ENCODE measurements at places on chromosomes 2 and 18.

DNA sequence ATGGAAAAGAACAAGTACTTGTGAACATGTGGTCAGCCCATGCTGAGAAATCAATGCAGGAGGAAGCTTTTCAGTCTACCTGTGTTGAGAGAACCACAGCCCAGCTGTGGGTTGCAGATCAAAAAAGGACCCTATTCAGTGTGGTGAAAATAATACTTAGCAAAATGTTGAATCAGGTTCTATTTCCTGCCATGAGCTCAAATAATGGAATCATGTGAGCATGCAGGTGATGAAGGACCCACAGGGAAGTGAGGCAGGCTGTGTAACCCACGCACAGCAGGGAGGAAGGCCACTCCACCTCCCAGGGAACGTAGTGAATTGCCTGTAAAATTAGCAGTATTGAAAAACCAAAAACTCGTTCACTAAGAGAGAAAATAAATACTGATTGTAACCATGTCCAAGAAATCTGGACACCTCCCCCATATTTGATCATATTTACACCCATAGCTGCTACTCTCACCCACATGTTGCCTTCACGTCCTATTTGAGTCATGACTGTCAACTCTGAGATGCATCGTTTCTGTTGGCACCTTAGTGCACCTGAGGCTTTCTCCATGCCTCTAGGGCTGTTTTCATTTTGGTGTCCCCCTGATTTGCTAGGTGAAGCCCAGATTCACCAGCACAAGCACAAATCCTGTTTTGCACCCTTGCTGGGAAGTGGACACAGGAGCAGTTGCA lies 20.5 kb upstream of the BCL2L11 start:
- DNase-seq: no peak

GRCh38 chr2:108893277-108893676 lies 95.7 kb downstream of the EDAR start:
- no peak for DNase-seq

GRCh38 chr2:55013936-55014335 lies 36.3 kb downstream of the RTN4 start:
- no peak for DNase-seq

- DNase-seq: no peak
Observed at GRCh38 chr18:63980027-63980426, 10.1 kb downstream of the SERPINB8 start.

GRCh38 chr2:104716061-104716460 lies 137.9 kb upstream of the POU3F3 start:
- no peak for DNase-seq

- DNase-seq: no peak
Observed at GRCh38 chr2:113070606-113070975, 2.8 kb downstream of the IL1F10 start.

- DNase-seq: no peak
Observed at GRCh38 chr2:33589444-33589843, 9.7 kb downstream of the FAM98A start.

- DNase-seq: no peak
Observed at GRCh38 chr2:182133195-182133891, 147.7 kb downstream of the PPP1R1C start.

GRCh38 chr2:231710799-231711676 lies 2.7 kb downstream of the PTMA start:
- no peak for DNase-seq

- DNase-seq: peak; percentile 26
Observed at GRCh38 chr2:6077585-6077984, 385.4 kb downstream of the SOX11 start.

DNA sequence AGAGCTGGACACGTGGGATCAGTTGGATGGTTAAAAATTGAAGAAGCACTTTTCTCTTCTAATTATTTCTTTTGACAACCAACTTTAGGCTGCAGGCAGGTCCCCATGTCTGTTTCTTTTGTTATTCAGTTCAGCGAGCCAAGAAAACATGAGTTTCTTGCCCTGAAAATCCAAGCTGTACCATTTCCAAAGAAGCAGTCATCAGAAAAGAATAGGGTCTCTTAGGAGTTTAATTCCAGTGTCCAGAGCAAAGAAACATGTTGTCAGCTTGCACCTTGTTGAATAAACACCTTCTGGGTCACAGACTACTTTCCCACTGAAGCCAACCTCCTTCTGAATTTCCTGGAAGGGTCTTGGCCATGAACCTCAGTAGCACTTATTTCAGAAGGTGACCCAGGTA lies 170.5 kb upstream of the COPS8 start:
- DNase-seq: no peak

DNA sequence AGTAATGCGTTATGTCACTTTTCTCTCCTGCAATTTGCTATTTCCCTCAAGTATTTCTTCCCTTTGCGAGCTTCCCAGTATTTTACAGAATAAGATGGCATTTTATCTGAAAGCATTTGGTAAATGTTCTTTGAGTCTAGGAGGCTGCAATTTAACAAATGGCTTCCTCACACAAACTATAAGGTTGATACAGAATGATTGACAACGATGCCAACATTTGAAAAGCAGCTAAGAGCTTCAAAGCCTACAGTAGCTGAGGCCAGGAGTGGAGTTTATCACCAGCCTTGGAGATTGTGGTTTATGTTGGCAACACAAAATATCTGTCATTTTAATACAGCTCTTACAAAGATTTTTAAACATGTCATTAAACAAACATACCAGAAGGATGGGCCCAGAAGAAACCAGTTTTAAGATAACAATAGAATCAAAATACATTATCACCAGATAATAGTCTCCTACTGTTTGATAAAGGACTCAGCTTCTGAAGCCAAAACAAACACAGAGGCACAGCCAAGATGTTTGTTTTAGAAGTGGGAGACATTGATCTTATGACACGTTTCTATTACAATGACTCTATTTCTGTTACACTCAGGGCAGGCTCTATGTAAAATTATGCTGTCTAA lies 711.4 kb upstream of the ACVR2A start:
- no peak for DNase-seq

DNA sequence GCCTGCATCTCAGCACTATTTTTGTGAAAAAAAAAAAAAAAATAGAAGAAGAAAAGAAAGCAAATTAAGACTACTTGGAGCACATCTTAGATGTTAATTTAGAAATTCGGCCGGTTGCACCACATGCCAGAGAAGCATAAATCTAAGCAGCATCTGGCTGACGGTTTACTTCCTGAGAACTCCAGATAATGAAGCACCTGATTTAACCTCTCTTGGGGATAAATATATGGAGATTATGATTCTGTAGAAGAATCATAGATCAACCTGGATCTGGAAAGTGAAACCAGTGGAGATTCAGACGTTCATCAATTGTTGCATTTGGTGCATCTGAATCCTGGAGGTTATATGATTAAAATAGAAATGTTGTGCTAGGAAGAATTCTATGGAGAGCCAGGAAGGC lies 102.1 kb upstream of the SH3BP4 start:
- DNase-seq: no peak

GRCh38 chr2:50491541-50492476 lies 540.1 kb downstream of the NRXN1 start:
- peak; percentile 41 for DNase-seq

GRCh38 chr2:67156796-67157195 lies 240.3 kb upstream of the ETAA1 start:
- no peak for DNase-seq

- DNase-seq: no peak
Observed at GRCh38 chr18:77086656-77087392, 45.8 kb downstream of the MBP start.

- no peak for DNase-seq
Observed at GRCh38 chr2:55887351-55887750, 36.2 kb downstream of the EFEMP1 start.

DNA sequence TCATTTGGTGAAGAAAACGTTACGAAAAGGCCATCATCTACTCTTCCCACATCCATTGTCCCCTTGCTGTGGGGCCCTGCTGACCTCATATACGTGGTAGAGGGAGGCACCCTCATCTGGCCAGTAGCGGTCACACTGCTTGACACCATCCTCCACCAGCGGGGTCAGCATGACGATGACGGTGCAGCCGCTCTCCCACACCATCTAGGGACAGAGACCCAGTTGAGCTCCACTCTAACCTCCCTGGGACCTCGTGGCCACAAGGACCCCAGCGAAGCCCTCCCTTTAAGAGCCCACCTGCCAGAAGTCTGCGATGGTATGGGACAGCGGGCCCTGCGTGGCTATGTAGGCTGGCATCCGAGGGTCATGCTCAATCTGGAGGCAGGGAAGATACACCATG lies 13.1 kb downstream of the PTPRN start:
- no peak for DNase-seq

GRCh38 chr2:135676031-135676430 lies 65.6 kb upstream of the UBXN4 start:
- no peak for DNase-seq

- DNase-seq: no peak
Observed at GRCh38 chr2:211957799-211958198, 580.8 kb downstream of the ERBB4 start.

GRCh38 chr18:46034230-46034629 lies 37.8 kb downstream of the PSTPIP2 start:
- no peak for DNase-seq

GRCh38 chr2:137677466-137677865 lies 286.8 kb upstream of the HNMT start:
- DNase-seq: no peak

DNA sequence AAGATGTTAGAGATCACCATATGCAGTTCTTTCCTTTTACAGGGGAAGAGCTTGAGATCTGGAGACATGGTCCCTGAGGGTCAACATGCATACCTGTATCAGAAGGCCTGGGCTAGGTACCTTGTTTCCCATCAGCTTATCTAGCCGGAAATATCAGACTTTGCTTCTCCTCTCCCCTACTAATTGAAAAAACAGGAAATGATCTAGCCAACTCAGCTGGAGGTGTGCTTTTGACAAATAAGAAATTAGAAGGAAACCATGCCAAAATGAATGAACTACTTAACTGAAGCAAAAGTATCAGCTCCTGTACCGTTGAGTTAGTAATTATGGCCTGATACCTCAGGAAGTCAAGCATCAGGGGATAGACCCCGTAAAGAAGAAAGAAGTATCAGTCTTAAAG lies 20.4 kb downstream of the PKP4 start:
- DNase-seq: no peak

DNA sequence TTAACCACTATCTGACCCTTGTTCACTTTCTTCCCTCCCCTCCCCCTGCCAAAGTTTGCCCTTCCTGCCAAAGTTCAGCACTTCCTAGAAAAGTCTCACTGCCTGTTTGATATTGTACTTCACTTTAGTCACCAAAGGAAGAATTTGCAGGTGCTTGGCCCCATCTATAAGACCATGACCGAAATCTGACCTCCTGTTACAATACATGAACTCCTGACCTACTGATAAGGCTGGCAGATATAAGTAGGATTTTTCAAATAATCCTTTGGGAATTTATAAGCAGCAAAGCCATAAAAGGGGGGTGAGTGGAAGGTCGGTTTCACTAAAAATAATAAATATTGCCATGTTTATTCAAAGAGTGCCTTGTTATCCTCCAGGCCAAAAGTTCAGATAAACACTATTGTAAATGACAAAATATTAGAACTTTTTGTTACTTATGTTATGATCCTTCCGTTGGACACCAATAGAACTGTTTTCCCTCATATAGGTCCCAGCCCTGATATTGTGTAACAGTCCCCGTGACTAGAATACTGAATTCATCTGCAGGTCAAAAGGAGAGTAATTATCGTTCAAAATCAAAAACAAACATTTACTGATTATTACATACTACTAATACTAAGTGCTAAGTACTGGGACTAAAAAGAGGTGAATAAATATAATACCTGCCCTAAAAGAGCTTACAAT lies 277.6 kb downstream of the EXOC6B start:
- no peak for DNase-seq
